D341Med (cell line): ENCODE measurements at places on chromosomes 7 and 10.

GRCh38 chr7:64555046-64555445 is 7.8 kb downstream of the ZNF680 start:
- DNase-seq, result no peak

GRCh38 chr7:154735766-154736165 is 267.2 kb downstream of the PAXIP1 start:
- DNase-seq, result no peak

- DNase-seq, result no peak
Observed at GRCh38 chr7:71238581-71239295, 106.8 kb downstream of the GALNT17 start.

DNA sequence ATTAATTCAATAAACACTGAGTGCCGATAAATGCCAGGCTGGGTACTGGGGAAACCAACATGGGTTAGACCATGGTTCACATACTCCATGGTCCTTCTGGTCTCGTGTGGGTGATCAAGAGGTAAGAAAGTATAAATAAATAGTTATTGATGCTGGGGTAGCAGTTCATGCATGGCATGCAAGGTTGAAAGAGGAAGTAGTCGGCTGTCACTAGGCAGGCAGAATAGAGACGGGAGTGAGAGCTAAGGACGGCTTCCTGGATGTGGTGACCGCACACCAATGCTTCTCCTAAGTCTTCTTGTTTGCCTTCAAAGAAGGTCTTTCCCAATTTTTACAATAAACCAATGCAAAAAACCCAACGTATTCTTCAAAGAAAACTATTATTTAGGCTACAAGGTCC is 208.6 kb downstream of the ADAM12 start:
- DNase-seq, result no peak

GRCh38 chr10:103241262-103242011 is 4.2 kb upstream of the RPEL1 start:
- peak; percentile 20 for DNase-seq

- no peak for DNase-seq
Observed at GRCh38 chr7:112882991-112883390, 92.8 kb upstream of the TMEM168 start.

GRCh38 chr7:112905950-112906349 is 115.8 kb upstream of the TMEM168 start:
- DNase-seq, result no peak

DNA sequence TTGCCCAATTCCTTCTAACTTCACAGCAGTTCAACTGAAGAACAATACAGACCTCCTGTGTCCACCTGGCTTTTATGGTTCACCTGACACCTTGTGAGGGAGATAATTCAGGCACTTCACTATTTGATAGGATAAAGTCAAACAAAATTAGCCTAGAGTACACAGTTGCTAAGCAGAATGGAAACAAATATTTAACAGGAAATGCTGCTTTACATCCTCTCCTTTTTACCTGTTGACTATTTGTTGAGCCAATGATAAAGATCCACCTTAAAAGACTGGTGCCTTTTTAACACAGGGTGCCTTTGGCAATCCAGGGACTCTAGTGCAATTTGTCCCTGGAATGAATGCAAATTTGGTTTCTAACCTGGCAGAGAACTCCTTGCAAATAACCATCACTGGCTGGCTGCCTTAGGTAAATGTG is 39.8 kb downstream of the ITPRID1 start:
- no peak for DNase-seq

- no peak for DNase-seq
Observed at GRCh38 chr7:1514995-1515401, 10.8 kb upstream of the INTS1 start.

DNA sequence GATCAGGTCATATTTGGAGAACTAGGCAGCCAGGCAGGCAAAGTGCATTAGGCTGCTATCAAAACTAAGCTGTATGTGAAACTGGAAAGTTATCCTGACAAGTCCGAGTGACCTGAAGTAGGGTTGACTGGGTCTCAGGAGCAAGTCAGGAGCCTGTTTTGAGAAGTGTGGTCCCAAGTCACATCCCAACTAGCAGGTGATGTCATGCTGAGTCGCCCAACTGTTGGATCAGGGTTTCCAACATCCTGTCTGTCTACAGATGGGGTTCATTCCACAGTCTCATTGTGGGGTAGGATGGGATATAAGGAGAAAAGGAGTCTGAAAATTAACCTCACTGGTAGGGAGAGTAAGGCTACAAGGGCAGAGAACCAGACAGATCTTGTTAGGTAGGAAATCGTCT is 27.0 kb downstream of the SLC26A4 start:
- no peak for DNase-seq

DNA sequence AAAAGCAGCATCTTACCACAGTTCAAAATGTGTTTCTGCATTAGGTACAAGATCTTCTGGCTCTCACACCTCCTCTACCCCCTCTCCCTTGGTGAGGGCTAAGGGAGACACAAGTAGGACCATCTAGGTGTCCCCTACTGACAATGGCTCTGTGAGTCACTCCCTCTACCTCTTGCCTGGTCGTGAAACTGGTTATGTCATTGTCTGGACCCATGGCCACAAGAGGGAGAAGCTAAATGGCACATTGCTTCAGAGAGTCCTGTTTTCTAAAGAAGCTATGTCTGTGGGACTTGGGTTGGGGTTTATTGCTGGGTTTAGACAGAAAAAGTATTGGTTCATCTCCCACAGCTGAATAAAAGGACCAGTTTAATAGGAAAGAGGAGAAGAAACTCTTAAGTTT is 4.0 kb upstream of the PLXNA4 start:
- DNase-seq, result peak; percentile 40

- no peak for DNase-seq
Observed at GRCh38 chr7:139940866-139941265, 111.8 kb downstream of the TBXAS1 start.

DNA sequence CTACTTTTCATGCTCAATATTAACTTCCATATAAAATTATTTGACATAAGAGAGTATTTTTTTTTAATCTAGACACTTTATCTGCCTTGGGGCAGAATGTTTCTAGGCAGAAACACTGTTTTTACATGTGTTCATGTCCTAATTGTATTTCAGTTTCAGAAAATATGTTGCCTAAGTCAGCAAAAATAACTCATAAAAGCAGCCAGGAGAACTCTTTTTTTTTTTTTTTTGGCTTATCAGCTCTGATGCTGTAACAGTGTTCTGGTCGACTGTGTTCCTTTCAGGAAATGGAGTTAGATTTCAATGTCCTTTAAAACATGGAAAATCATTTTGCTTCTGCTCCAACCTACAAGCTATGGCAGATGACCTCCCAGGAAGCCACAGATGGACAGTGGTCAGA is 63.2 kb upstream of the OPALIN start:
- DNase-seq, result no peak

- DNase-seq, result peak; percentile 80
Observed at GRCh38 chr7:101162551-101163278, 2.7 kb downstream of the VGF start.

DNA sequence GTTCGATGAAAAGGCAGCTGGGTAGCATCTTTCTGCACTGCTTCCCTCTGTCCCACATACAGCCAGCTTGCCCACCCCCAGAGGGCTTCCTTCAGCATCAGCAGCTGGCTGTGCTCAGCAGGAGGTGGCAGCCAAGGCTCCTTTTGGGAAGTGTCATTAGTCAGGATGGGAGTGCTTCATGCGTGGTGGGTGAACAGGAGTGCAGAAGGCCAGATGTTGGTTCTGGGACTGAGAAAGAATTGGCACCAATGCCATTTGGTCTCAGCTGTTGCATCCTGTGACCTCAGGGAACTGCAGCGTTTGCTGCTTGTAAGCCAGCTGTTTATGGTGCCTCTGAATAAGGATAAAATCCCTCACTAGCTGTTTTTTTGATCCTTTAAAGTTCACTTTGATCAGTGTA is 131.1 kb upstream of the SORCS3 start:
- DNase-seq, result no peak

DNA sequence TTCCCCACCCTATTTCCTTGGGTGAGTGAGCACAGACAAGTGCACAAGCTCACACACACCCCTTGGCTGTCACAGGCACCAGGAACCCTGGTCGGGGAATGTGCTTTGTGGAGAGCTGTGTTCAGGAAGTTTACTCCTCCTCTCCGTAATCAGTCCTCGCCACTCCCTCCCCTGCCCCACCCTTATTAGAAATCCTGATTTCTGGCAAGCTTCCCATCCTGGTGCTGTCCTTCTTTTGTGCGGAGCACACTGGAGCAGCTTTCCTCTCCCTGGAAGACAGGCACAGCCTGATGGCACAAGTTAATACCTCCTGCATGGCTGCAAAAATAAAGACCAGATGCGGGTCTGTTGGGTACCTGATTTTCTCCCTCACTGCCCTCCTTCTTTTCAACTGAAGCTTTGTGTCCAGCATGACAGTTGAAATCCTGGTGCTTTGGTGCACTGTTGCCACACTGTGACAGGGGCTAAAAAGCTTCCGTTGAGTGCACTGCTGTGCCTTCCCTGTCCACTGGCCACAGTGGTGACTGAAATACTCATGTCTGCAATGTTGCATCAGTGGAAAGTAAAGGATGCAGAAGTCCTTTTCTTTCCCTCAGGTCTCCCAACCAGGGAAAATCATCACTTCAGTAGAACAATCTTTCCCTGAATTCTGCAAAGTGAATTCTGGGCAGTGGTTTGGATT is 55.0 kb downstream of the LRRC4 start:
- DNase-seq, result peak; percentile 86

DNA sequence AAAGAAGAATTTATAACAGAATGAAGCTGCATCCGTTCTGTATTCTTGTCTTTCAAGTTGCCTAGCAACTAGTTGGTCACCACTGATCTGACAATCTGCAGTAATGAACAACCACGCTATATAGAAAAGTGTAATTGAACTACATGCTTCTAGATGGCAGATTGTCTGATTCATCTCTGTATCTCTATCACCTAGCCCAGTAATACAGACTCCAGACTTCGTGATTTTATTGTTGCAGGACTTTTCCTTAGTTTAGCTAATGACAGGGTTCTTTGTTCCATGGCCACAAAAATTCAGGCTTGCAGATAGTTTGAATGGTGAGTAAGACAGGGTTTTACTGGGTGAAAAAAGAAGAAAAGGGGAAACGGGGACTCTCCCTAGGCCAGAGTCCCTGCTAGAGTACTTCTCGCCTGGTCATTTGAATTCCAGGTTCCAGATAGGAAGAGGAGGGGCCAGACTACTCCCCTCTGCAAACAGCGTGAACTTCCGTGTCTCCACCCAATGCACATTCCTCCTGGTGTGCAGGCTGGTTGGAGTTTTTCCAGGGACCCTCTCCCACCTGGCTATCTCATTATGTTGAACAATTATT is 45.9 kb downstream of the COL1A2 start:
- DNase-seq, result no peak

GRCh38 chr7:77685233-77685632 is 11.0 kb upstream of the RSBN1L start:
- DNase-seq, result no peak

- no peak for DNase-seq
Observed at GRCh38 chr7:142774826-142775225, 4.1 kb downstream of the PRSS2 start.

DNA sequence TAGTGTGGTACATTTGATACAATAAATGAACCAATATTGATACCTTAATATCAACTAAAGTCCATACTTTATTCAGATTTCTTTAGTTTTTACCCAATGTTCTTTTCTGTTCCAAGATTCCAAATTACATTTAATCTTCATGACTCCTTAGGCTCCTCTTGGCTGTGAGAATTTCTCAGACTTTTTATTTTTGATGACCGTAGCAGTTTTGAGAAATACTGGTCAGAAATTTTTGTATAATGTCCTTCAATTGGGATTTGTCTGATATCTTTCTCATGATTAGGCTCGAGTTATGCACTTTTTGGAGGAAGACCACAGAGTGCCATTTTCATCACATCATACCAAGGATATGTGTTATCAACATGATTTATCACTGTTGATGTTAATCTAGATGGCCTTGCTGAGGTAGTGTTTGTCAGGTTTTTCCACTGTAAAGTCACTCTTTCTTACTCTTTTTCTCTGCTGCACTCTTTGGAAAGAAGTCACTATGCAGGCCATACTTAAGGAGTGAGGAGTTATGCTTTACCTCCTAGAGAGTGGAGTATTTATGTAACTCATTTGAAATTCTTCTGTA is 12.9 kb upstream of the ENTPD1 start:
- DNase-seq, result no peak

GRCh38 chr7:70040970-70041766 is 442.9 kb downstream of the AUTS2 start:
- no peak for DNase-seq

GRCh38 chr7:135597926-135598305 is 40.2 kb downstream of the NUP205 start:
- DNase-seq, result no peak

GRCh38 chr10:84344526-84344925 is 16.1 kb downstream of the CCSER2 start:
- no peak for DNase-seq

- DNase-seq, result no peak
Observed at GRCh38 chr7:89680161-89680560, 474.1 kb upstream of the STEAP1 start.

- DNase-seq, result no peak
Observed at GRCh38 chr10:89393898-89394297, 1.5 kb downstream of the IFIT1 start.

GRCh38 chr10:51176976-51177695 is 102.8 kb downstream of the PRKG1 start:
- no peak for DNase-seq

GRCh38 chr10:132354356-132355094 is 22.5 kb downstream of the LRRC27 start:
- DNase-seq, result no peak

DNA sequence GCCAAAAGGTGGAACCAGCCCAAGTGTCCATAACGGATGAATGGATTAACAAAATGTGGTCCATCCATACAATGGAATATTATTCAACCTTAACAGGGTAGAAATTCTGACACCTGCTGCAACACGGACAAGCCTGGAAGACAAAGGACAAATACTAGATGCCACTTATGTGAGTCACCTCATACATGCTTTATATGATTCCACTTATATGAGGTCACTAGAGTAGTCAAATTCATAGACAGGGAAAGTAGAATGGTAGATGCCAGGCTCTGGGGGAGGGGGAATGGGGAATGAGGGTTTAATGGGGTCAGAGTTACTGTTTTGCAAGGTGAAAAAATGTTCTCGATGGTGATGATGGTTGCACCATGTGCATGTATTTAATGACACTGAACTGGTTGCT is 34.0 kb upstream of the CYTH3 start:
- DNase-seq, result no peak

GRCh38 chr7:18216270-18216669 is 188.6 kb upstream of the PRPS1L1 start:
- DNase-seq, result no peak

DNA sequence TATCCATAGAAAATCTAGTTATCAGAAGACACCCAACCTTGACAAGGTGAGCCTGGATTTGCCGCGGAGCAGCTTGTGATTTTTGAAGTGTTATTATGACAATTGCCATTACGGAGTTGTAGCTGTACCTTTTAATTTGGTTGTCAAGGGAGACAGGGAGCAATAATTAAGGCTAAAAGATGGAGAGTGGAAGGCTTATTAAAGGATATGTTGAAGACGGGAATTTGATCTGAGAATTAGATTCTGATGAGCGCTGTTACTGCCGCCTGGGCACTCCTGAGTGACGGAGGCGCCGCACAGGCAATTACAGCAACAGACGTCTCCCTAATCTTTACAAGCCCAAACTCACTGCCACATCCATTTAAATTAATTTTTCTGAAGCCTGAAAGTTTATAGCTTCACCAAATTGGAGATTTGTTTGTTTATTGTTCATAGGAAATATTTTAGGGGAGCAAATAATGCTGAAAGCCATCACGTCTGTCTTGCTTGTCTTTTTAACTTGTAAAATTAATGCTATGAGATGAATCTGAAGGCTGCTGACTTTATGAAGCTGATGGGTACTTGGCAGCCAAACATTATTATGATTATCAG is 475.0 kb upstream of the ADARB2 start:
- DNase-seq, result peak; percentile 52
